Activated CD4-positive, alpha-beta T cell treated with anti-CD3 and anti-CD28 coated beads for 36 hours (primary cell): ENCODE measurements at places on chromosomes 7 and 10. TPM values are rescaled to one million over a fixed set of nuclear protein-coding genes. Genes with fewer than 3 reads are reported as not detected.

DNA sequence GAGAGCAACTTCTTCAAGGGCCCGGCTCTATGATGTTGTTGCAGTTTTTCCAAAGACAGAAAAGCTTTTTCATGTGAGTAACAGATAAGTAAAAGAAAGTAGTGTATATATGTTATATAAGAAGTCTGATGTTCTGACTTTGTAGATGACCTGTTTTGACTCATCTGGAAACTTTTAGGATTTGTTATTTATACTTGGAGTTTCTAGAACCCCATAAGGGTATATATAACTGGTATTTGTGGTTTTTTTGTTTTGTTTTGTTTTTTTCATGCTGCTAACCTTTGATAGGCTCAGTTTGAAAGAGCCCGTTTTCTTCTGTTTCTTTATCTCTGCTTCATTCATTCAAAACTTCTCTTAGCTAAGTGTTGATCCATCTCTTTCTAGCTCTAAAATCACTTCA, 7.3 kb downstream of the RPP30 start:
- peak overlapping the region; percentile 24 for H3K27ac ChIP-seq
- no peak overlapping the region for H3K4me3 ChIP-seq
- H3K27me3 ChIP-seq, result no peaks in the 10 kb centered on the region
- H3K36me3 ChIP-seq, result peaks cover 41% of the 10 kb centered on the region
- peaks cover 11% of the 10 kb centered on the region for H3K4me1 ChIP-seq

GRCh38 chr10:97578171-97578844, 5.7 kb downstream of the ANKRD2 start:
- no peaks in the 10 kb centered on the region for H3K36me3 ChIP-seq
- no peaks in the 10 kb centered on the region for H3K4me1 ChIP-seq
- H3K4me3 ChIP-seq, result no peak overlapping the region

GRCh38 chr7:143896667-143897066, 5.3 kb downstream of the TCAF1 start:
- H3K36me3 ChIP-seq, result peaks cover 4% of the 10 kb centered on the region
- no peak overlapping the region for H3K4me3 ChIP-seq

Gene USP6NL
- total RNA-seq, result 5.4 TPM

DNA sequence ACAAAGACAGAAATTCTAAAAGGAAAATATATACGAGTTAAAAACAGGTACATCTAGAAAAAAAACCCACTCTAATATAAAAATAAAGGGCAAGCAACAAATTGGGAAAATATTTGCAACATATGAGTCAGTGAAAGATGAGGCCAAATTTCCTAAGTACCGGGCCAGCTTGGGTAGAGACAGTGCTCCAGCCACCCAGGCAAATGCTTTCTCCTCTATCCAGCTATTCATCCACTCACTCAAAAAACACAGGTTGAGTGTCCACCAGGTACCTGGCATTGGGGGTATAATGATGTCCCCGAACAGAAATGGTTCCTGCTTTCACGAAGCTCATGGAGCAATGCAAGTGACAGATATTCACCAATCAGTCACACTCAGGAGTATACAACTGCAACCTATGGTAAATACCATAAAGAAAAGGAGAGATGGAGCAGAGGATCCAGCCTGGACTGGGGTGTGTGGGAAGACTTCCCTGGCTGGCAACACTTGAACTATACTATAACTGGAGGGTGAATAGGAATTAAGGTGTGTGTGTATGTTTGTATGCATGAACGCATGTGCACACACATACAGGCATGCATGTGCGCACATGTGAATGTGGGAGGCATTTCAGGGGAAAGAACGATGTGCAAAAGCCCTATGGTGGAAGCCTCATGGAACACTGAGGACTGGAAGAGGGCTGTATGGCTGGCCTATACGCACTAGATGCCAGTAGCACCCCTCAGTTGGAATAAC, 2.3 kb downstream of the ARHGAP22 start:
- H3K4me1 ChIP-seq, result peaks cover 6% of the 10 kb centered on the region
- no peak for DNase-seq
- no peaks in the 10 kb centered on the region for H3K36me3 ChIP-seq
- no peak overlapping the region for H3K27ac ChIP-seq
- H3K4me3 ChIP-seq, result no peak overlapping the region

- H3K4me1 ChIP-seq, result peaks cover 51% of the 10 kb centered on the region
- H3K27ac ChIP-seq, result no peak overlapping the region
- H3K36me3 ChIP-seq, result peaks cover 5% of the 10 kb centered on the region
- DNase-seq, result peak; percentile 16
- no peak overlapping the region for H3K4me3 ChIP-seq
Measured at GRCh38 chr7:152336754-152337368, 98.9 kb downstream of the KMT2C start.

DNA sequence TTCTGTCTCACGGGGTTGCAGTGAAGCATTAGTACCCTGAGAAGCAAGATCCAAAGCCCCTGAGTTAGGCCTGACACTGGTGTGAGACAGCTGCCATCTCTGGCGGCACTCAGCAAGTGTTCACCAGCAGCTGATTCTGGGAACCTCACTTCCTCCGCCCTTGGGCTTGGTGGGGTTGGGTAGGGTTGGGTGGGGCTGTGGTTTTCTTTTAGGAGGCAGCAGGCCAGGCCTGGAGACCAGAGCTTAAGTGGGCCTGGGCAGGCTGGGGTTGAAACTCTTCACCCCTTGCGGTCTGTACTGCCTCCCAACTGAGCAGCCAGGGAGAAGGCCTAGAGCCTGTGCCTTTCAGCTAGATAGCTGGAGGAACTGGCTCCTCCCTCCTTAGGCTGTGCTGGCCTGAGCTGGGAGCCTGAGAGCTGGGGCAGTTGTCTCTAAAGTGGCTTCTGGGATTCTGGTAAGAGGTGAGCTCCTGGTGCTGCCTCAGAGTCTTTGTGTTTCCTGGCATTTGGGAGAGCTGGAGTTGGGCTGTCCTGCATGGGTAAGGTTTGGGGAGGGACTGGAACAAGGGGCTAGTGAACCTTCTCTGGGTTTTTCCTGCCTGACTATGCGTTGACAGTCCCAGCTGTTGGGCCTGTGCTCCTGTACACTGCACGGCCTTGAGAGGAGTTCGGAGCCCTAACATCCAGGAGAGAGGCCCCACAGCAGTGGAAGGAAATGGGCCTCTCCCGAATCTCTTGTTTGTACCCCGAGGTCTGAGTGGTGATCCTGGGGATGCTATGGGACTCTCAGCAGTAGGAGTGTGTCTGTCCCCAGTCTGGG, 5.1 kb downstream of the TSPAN14 start:
- no peaks in the 10 kb centered on the region for H3K27me3 ChIP-seq
- H3K4me3 ChIP-seq, result peak overlapping the region; percentile 99
- H3K4me1 ChIP-seq, result peaks cover 82% of the 10 kb centered on the region
- peaks cover 26% of the 10 kb centered on the region for H3K36me3 ChIP-seq
- peak overlapping the region; percentile 98 for H3K27ac ChIP-seq

DNA sequence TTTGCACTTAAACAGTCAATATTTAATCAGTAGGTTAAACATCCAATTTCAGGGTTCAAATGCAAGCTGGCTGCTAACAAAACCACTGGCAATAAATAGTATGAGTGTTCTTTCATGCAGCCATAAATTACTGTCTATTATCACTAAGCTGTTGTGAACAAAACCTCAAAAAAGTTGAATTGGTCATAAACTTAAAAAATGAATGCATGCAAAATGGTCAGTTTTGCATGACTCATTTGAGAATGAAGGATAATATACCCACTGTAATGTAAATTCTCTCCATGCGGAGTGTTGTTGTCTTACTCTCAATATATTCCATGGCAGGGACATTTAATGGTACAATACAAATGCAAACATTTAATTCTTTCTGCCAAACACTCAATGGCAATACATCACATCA, 226.4 kb downstream of the MAGI2 start:
- no peak overlapping the region for H3K27ac ChIP-seq
- no peak for DNase-seq
- no peak overlapping the region for H3K4me3 ChIP-seq
- H3K4me1 ChIP-seq, result no peaks in the 10 kb centered on the region
- H3K36me3 ChIP-seq, result no peaks in the 10 kb centered on the region
- H3K27me3 ChIP-seq, result no peaks in the 10 kb centered on the region

Gene WDFY4
- 0.07 TPM for total RNA-seq

Gene GIMAP5
- 47.6 TPM for total RNA-seq

- H3K36me3 ChIP-seq, result no peaks in the 10 kb centered on the region
- peaks cover 34% of the 10 kb centered on the region for H3K4me1 ChIP-seq
- H3K27ac ChIP-seq, result no peak overlapping the region
- H3K4me3 ChIP-seq, result peak overlapping the region; percentile 55
- DNase-seq, result peak; percentile 13
- H3K27me3 ChIP-seq, result peaks cover 53% of the 10 kb centered on the region
Measured at GRCh38 chr7:5420881-5421713, 2.5 kb downstream of the TNRC18 start.

GRCh38 chr7:67550801-67551436, 554.3 kb downstream of the TYW1 start:
- DNase-seq, result no peak
- no peaks in the 10 kb centered on the region for H3K4me1 ChIP-seq
- no peaks in the 10 kb centered on the region for H3K27me3 ChIP-seq
- no peak overlapping the region for H3K27ac ChIP-seq

Gene OPN4
- total RNA-seq, result not detected

GRCh38 chr7:28243861-28244260, 63.3 kb upstream of the JAZF1 start:
- H3K27ac ChIP-seq, result no peak overlapping the region
- H3K36me3 ChIP-seq, result no peaks in the 10 kb centered on the region
- H3K27me3 ChIP-seq, result peaks cover 23% of the 10 kb centered on the region
- no peak overlapping the region for H3K4me3 ChIP-seq
- no peak for DNase-seq
- peaks cover 13% of the 10 kb centered on the region for H3K4me1 ChIP-seq

GRCh38 chr10:12724807-12725579, 276.5 kb downstream of the CCDC3 start:
- H3K27me3 ChIP-seq, result no peaks in the 10 kb centered on the region
- H3K27ac ChIP-seq, result no peak overlapping the region
- H3K36me3 ChIP-seq, result no peaks in the 10 kb centered on the region

Gene TSPAN14
- total RNA-seq, result 43.8 TPM

Gene GPNMB
- 0.42 TPM for total RNA-seq

Gene TMEM270
- total RNA-seq, result not detected

Gene ADAM12
- total RNA-seq, result 1.7 TPM

- no peaks in the 10 kb centered on the region for H3K4me1 ChIP-seq
- no peak for DNase-seq
- no peak overlapping the region for H3K27ac ChIP-seq
Measured at GRCh38 chr10:106402458-106402857, 762.0 kb downstream of the SORCS1 start.

GRCh38 chr7:131108212-131108940, 219.3 kb upstream of the MKLN1 start:
- peak; percentile 18 for DNase-seq
- no peaks in the 10 kb centered on the region for H3K27me3 ChIP-seq
- peak overlapping the region; percentile 95 for H3K4me3 ChIP-seq
- H3K27ac ChIP-seq, result peak overlapping the region; percentile 97
- H3K36me3 ChIP-seq, result peaks cover 15% of the 10 kb centered on the region
- H3K4me1 ChIP-seq, result peaks cover 59% of the 10 kb centered on the region

GRCh38 chr7:101563198-101563901, 65.7 kb downstream of the MYL10 start:
- peaks cover 7% of the 10 kb centered on the region for H3K27me3 ChIP-seq
- DNase-seq, result no peak
- no peaks in the 10 kb centered on the region for H3K36me3 ChIP-seq
- H3K4me3 ChIP-seq, result no peak overlapping the region

DNA sequence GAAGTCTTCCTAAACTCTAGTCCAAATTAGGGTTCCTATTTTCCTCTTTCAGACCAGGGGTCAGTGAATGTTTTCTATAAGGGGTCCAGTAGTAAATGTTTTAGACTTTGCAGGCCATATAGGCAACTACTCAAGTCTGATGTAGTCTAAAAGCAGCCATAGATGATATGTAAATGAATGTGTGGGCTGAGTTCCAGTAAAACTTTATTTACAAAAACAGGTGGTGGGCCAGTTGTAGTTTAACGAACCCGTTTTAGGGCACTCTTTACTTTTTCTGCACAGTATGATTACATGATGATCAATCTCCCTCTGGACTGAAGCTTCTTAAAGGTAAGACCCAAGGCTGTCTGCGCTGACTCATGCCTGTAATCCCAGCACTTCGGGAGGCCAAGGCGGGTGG, 243.6 kb downstream of the CAMK1D start:
- no peak overlapping the region for H3K4me3 ChIP-seq
- H3K36me3 ChIP-seq, result peaks cover 13% of the 10 kb centered on the region
- no peak for DNase-seq
- H3K27me3 ChIP-seq, result no peaks in the 10 kb centered on the region

- DNase-seq, result no peak
- no peak overlapping the region for H3K27ac ChIP-seq
Measured at GRCh38 chr7:69334701-69335100, 263.6 kb upstream of the AUTS2 start.

DNA sequence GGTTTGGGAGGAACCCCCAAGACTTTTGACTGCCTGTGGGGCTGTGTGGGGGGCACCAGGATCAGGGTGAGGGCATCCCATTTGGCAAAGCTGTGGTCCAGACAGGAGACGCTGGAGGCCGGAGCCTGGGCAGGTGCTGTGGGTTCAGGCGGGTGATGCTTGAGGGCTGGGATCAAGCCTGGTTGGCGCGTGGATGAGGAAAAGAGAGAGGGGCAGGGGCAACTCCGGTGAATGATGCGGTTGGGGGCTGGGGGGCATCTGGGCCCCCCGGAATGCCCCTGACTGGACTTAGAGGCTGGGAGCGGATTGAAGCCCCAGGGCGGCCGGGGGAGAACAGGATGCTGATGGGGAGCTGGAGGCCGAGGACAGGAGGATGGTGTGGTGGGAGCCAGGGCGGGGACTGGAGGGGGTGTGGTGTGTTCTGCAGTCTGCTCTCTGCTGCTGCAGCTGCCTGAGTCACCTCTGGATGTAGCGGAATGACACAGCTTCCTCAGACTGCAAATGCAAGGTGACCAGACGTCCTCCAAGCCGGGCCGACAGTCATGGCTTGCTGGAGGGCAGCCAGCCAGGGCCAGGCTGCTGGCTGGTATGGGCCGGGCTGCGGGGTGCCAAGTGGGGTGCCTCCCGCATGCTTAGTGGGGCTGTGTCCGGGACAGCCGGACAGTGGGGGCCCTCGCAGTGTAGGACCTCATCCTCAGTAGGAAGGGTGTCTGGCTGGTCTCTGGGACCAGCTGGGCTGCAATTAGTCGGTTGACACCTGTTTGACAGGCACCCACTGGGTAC, 3.2 kb downstream of the MAFK start:
- H3K4me1 ChIP-seq, result peaks cover 29% of the 10 kb centered on the region
- peaks cover 4% of the 10 kb centered on the region for H3K36me3 ChIP-seq
- peak; percentile 78 for DNase-seq
- peak overlapping the region; percentile 89 for H3K27ac ChIP-seq
- H3K4me3 ChIP-seq, result peak overlapping the region; percentile 89

Gene TFR2
- 12.4 TPM for total RNA-seq

Gene CUL2
- 42.7 TPM for total RNA-seq

- DNase-seq, result no peak
- no peaks in the 10 kb centered on the region for H3K36me3 ChIP-seq
- no peak overlapping the region for H3K4me3 ChIP-seq
- H3K4me1 ChIP-seq, result no peaks in the 10 kb centered on the region
Measured at GRCh38 chr7:137647905-137648565, 198.7 kb downstream of the DGKI start.

- H3K27ac ChIP-seq, result no peak overlapping the region
- DNase-seq, result no peak
- H3K36me3 ChIP-seq, result no peaks in the 10 kb centered on the region
- H3K4me1 ChIP-seq, result peaks cover 26% of the 10 kb centered on the region
- H3K4me3 ChIP-seq, result peak overlapping the region; percentile 73
Measured at GRCh38 chr7:84195295-84196060, 889 bp upstream of the SEMA3A start.

Gene CUZD1
- total RNA-seq, result 1.7 TPM
